A549 treated with ZK216348 at 1 μM for 4 hours (cell line): ENCODE measurements at places on chromosomes 1 and 21. TPM values are rescaled to one million over a fixed set of nuclear protein-coding genes. Genes with fewer than 3 reads are reported as not detected.

The RAB25 gene
- 0.29 to 0.62 TPM (median 0.38 TPM) in 3 of 5 replicates, not detected in the others for total RNA-seq

The LORICRIN gene
- total RNA-seq, result not detected in 5 replicates

The NUDT4B gene
- total RNA-seq, result 0.31 to 2.4 TPM (median 0.85 TPM) in 3 of 5 replicates, not detected in the others

The PRR9 gene
- not detected in 5 replicates for total RNA-seq

The INSRR gene
- total RNA-seq, result not detected in 5 replicates
